ENCODE measurements at places on chromosomes 16 and 17.

- DNase-seq = peak; percentile 80
These were observed 11.1 kb downstream of the SCN4A start for GRCh38 chr17:63961355-63962212.

- DNase-seq = no peak
These were observed 10.5 kb downstream of the BRIP1 start for GRCh38 chr17:61852857-61853256.

DNA sequence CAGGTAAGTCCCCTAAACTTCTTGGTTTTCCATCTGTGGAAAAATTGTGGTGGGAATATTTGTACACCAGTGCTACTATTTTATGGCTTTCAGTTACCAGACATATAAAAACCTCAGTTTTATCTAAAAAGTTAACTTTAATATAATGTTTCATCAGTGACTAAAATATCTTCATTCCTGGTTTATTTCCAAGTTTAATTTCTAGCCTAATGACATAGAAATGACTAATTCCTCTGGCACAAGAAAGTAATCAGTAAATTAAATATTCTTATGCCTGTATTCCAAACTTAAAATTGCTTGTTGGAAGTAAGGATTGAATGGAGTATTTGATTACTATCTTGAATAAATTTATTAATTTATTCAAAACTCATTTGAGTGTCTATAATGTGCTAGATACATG is 757.0 kb downstream of the CDH11 start:
- DNase-seq = no peak

- DNase-seq = no peak
These were observed 96.4 kb upstream of the C16orf82 start for GRCh38 chr16:26970292-26970691.

DNA sequence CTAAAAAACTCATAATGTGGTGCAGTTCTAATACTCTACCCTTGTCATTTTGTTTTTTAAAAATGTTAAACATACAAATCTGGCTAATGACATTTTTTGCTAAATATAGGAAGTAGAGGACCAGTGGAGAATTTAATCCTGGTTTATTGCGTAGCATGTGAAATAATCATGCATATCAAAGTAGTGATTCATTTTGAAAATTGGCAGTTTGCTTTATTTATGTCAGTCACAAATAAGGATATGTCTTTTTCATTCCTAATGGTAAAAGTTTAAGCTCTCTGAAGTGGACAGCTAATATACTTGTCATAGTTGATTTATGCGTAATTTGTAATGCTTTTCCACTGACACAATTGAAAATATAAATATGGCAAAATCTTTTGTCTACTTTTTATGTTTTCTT is 224.2 kb downstream of the BCAS3 start:
- DNase-seq = no peak

DNA sequence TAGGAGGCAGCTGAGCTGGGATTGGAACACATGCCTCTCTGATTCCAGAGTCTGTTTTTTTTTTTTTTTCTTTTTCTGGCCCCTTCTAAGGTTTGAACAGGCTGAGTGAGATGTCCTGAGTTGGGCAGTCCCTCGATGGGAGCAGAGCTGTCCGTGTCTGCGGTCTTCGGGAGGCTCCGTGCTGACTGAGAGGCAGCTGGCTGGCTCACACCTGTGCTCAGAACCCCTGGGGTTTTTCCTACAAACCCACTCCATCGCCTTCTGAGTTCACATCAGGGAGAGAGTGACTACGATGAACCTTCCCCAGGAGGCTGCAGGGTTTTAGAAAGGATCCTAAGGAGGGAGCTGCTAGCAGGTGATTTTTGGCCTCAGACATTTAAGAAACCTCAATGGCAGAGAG is 92.5 kb downstream of the IRF8 start:
- DNase-seq = no peak

- DNase-seq = no peak
These were observed 127.0 kb upstream of the NACA2 start for GRCh38 chr17:61718022-61718421.

DNA sequence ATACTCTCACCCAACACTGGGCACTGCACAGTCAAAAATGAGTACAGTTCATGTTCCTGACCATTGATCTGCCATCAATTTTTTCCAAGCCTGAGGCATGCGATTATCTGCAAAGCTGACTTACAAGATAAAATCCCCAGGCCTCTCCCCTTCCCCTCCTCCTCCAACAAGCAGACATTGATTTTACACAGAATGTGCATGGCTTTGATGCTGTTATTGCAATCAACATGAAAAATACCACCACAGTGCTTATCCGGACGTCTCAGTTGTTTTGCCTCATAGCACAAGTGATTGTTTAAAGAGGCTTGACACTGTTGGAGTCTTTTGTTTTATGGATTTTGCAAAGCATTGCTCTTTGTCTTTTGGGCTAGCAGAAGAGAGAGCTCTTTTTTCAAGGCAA is 163.8 kb downstream of the TOX3 start:
- DNase-seq = no peak

GRCh38 chr16:526181-527014 is 1.1 kb upstream of the CAPN15 start:
- DNase-seq = peak; percentile 68

DNA sequence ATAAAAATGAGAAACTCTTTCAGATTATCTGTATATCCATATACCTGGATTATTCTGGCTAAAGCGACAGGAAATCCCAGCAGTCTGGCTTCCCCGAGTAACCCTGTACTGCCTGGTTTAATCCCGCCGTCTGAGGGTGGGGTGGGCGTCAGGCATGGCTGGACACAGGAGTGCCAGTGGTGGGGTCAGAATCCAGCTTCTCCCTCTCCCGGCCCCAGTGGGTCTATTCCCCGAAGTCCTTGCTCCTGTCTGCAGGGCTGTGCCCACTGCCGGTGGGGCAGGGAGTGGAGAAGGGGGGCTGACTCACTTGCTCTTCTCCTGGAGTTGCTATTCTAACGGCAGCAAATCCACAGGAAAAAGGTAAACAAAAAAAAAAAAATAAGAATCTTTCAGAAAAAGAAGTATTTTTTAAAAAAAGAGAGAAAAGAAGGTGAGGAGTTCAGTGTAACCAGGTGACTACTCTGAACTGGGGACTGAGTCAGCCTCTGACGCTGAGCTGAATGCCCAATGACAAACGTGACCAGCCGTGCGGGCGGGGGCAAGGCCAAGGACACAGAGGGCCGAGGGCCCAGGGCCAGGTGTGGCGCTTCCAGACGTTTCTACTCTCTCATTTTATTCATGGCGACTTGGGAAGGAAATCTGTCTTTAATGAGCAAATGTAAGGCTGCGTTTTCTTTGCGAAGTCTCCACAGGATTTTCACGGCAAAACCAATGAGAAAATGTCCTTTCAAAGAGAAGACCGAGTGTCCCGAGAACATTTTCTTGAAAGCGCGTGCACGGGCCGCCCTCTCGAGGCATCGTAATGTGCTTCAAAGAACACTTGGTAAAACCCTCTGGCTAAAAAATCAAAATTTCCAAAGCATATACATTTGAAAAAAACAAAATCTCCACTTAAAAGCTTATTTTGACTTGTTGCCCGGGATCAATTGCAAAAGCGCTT is 20.2 kb downstream of the FOXF1 start:
- no peak for DNase-seq

DNA sequence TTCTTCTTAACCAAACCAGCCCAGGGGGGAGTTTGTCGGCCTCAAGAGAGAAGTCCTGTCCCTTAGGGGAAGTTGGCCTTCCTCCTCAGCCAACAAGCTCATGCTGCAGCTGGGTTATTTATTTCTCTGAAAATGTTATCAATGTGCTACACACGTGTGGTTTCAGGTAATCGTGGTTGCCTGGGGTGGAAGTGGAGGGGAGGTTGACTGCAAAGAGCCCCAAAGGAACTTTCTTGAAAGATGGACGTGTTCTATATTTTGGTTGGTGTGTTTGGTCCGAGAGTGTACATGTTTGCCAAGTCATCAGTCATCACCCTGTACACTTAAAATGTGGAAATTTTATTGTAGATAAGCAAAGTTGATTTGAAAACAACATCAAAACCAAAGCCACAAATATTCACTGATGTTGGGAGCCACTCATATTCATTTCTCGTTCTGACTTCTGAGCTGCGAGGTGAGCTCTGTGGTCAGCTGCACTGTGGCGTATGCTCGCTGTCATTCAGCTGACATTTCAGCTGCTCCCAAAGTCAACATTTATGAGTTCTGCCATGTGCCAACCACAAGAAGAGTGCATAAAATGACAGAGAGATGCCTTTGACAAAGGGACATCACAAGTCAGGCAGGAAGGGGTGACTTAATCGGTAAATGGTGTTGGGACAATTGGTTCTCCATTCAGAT is 26.5 kb upstream of the ADGRG1 start:
- DNase-seq = peak; percentile 91

DNA sequence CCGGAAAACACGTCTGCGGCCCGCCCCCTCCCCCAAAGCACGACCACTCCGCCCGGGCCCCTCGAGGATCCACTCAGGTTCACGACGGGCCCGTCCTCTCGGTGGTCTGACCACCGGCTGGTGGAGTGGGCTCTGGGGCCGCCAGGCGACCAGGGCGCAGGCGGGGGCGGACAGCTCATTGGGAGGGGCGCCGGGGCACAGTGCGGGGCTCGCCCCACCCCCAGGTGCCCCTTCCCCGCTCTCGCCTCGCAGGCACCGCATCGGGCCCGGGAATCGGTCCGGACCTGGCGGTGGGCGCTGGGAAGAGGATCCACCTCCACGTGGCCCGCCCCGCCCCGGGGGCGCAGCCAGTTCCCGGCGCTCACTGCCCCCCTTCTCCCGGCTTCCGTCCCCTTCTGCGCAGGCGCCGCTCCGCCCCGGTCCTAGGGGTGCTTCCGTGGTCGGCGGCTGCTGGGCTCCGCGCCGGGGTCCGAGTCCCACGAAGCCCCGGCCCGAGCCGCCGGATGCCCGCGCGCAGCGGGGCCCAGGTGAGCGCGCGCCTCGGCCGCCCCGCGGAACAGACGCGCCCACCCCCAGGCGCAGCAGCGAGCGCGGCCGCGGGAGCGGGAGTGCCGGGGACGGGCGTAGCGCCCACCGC is at the start of gene MPG:
Gene MPG (plus strand): TSS at position 419 of the 637 bp plus-strand sequence. CDS start 85 bp downstream, at position 504.
- DNase-seq = peak; percentile 97

DNA sequence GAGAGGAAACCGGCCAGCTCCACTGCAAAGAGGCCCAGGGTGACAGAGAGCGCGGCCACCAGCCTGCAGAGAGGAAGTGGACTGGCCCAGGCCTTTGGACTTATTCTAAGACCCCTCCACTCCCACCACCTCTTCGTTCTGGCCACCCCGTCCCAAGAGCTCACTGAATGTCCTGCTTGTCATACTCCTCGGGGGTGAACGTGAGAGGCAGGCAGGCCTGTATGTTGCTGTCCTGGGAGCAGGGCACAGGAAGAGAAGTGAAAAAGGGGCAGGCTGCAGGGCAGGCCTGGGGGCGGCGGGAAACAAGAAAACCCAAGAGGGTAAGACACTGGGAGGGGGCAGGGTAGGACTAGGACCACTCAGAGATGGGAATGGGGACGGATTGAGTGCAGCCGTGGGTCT is 384 bp downstream of the TMEM107 start:
- DNase-seq = no peak

GRCh38 chr16:87465306-87465705 is 27.5 kb downstream of the ZCCHC14 start:
- no peak for DNase-seq

- DNase-seq = peak; percentile 83
These were observed 13.0 kb downstream of the SPIRE2 start for GRCh38 chr16:89841275-89841674.

DNA sequence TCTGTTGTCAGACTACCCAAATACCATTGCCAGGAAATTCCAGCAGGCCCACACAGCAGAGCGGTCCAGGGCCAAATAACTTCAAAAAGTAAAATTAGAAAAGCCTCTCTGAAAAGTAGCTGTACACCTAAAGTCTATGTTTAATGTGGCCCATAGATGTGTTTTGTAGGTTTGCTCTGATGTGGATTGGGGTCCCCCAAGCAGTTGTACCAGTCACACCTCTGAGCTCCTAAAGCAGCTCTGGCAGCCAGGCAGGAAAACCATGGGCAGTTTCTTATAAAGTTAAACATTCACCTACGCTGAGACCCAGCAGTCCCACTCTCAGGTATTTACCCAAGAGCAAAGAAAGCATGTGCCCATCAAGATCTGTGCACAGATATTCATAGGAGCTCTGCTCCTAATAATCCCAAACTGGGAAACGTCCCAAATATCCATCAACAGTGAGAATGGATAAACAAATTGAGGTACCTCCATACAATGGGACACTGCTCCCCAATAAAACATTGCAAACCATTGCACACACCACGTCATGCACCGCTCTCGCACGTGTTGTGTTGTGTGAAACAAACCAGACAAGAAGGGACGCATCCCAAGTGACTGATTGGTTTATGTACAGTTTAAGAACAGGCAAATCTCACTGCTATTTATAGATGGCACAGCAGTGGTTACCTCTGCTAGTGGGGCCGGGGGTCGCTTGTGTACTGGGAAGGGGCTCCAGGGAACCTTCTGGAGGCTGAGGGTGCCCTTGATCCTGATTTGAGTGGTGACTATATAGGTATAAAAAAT is 15.8 kb upstream of the PRM1 start:
- no peak for DNase-seq

DNA sequence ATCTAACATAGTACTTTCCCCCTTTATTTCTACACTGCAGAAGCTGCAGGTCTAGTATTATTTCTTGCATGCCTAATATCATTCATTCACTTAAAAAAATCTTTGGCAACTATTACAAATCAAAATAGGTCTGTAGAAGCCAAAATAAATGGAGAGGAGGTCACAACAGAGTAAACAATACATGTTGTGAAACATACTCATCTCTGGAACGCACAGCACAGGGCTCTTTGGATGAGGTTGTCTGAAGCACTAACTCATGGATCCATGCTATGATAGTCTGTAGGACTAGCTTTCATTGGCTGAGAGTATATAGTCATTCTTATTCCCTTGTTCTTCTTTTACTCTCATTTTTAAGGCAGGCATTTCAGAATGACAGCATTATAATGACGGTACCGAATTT is 21.3 kb downstream of the MYO1D start:
- no peak for DNase-seq

DNA sequence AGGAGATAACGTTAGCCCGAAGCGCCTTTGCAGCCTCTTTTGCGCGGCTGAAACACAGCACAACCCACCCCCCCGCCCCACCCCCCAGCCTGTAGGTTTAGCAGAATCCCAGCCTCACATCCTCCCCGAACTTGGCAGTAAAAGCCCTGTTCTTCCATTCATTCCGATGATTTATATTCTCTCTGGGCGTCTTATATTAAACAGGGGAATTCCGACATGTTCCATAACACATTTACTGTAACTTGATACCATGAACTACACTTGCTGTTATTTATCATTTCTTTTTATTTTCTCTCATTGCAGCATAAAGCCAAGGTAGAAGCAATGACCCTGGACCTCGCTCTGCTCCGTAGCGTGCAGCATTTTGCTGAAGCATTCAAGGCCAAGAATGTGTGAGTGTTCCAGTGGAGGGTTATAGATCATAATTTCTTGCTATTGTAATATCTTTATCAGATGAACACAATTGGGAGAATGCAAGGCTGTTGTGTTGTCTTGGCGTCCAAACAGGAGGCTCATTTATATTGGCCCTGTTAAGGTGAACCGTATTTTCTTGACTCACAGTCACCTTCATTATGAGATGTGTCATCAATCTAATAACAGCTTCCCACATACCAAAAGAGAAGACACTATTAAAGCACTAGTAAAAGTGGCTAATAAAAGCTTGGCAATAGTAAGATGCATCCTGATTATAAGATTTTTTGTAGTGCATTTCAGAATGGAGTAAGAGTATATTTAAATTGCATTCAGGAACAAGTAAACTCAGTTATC is 287.3 kb downstream of the WWOX start:
- DNase-seq = no peak

- DNase-seq = no peak
These were observed 14.5 kb downstream of the OTOP3 start for GRCh38 chr17:74950207-74950606.

All from activated CD4-positive, alpha-beta T cell treated with anti-CD3 and anti-CD28 coated beads, Interleukin-2, amount 10 ng/mL, durations not matched to agents 24 days and 14 days (primary cell).